AG10803 (cell line): ENCODE measurements at places on chromosomes 5 and 9.
A peak's percentile ranks its signal among the peaks of the same experiment; 100 is the strongest.

GRCh38 chr9:10612641-10613398 lies at the start of gene PTPRD:
PTPRD (minus strand) TSS chr9:10613002.
- peak; percentile 1 for DNase-seq

- DNase-seq, result no peak
Measured at GRCh38 chr5:41763574-41763973, 106.7 kb downstream of the OXCT1 start.

DNA sequence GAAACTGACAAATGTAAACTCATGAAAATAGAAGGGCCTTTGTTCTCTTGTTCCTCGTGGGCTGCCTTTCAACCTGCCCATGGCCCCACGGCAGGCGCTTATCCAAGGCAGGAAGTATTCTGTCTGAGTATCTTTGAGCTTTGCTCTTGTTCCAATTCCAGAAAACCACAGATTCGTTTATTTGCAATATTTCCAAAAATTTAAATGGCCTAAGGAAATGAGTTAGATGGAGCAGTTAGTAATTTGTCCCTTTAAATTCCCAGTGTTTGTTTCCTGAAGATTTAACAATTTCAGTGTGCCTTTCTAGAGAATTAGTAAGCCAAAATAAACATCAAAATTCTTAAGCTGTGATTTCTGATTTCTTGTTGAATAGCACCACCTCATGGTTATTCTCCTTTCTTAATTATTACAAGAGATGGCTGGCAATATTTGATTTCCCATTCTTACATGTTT lies 299.4 kb upstream of the RASA1 start:
- peak; percentile 62 for DNase-seq

- no peak for DNase-seq
Measured at GRCh38 chr5:68932830-68933434, 160.9 kb upstream of the SLC30A5 start.

DNA sequence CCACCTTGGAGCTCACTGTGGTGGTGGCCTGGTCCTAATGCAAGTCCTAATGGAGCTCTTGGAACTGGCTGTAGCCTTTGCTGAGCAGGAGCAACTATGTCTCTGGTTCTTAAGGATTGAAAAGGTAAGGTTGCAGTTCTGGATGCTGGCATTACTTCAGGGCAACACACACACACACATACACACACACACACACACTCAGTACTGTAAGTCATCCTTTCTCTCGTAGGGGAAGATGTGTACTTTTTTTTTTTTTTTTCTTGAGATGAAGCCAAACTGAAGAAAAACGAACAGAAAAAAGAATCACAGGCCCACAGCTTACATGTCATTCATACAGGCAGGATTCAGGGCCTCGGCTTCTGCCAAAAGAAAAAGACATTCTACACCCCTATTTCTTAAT lies 81.1 kb upstream of the RPS23 start:
- DNase-seq, result no peak

- no peak for DNase-seq
Measured at GRCh38 chr5:10746711-10747110, 14.3 kb downstream of the DAP start.

- DNase-seq, result peak; percentile 46
Measured at GRCh38 chr9:100590481-100590880, 12.6 kb downstream of the CAVIN4 start.

DNA sequence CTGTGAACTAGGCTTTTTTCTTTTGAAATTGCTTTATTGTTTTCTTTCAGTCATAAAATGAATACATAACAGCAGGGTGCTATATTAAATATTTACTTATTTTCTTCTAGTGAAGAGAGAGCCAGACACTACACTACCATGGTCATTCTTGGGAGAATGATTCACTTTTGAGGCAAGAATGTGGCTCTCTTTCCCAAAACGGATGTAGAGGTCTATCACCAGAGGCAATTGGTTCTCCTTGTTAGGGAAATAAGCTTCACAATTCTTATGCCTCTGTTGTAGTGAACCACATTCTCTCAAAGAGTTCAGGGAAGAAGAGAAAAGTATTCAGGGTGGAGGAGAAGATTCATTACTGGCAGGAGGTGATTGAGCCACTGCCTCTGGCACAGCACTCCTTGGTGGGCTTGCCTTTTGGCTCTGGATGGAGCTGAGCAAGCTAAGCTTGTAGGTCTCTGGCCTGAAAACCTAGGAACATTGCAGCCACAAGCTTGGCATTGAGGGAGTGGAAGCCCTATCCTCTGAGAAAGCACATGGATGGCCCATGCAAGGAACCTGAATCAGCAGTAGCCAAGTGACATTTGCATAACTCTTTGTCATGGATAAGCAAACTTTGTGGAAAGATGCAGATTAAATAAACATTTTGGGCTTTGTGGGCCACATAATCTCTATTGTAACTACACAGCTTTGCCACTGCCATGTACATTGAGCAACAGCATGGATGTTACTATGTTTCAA lies 179.0 kb upstream of the TNC start:
- DNase-seq, result peak; percentile 60

DNA sequence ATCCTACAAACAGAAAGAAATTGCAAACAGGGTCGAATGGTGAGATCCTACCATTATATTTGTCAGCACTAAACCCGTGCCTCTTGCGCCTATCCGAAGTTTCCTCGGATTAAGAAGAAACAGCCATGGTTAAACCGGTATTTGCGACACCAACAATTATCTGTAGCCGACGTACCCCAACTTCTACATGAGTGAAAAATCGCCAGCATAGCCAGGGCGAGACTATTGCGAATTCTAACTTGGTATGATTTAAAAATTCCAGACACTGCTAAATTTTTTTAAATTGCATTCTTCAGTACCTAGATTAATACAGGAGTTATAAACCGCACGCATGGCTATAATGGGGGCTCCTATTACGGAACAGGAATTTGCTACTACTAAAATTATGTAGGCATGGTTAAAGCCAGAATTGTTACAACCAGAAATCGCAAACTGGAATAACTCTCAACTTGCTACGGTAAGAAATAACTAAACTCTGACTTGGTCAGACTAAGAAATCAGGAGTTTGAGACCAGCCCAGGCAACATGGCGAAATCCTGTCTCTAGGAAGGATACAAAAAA lies 25.3 kb upstream of the ANXA2R start:
- DNase-seq, result peak; percentile 32

DNA sequence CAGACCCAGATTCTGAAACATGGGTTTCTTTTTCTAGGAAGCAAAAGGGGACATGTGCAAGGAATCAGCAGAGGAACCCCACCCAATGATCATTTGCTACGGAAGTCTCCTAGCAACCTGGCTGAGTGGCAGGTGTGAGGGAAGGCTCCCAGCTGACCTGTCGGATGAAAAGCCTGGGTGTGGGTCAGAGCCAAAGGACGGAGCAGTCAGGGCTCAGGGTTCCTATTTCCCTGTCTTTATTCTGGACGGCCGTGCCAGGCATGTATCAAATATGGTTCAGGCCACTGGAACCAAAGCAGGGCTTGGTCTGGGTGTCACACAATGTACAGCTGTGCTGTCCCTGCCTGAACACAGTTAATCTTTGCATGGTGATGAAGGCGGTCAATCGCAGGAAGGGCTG lies 20.1 kb downstream of the STK10 start:
- no peak for DNase-seq

DNA sequence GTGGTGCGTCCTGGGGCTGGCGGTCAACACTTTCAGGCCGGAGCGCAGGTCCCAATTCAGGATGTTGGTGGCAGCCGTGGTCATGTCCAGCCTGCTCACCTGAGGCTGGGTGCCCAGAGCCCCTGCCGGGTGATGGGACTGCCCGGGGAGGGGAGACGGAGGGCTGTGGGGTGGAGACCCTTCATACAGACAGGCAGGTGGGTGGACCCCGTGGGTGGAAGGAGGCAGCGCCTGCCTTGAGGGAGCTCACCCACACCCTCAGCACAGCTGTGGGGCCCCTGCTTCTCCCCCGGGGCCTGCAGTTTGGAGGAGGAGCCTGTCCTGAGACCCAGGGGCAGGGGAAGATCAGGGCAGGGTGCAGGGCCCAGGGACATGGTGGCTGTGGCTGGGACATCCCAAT lies 6.9 kb upstream of the PTGDS start:
- no peak for DNase-seq

DNA sequence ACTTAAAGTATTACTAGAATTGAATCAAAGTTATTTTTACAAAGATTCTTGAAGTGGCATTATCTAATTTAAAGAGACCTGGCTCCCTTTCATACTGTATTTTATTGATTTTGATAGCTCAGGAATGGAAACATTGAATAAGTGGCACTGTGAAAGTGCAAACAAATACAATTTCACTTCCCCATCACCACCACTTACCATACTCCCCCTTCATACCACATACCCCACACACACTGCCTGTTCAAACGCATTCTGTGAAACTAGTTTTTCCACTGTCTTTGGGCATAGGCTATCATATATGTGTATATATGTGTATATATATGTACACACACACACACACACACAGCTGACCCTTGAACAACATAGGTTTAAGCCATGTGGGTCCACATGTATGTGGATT lies 62.1 kb upstream of the ATG10 start:
- no peak for DNase-seq

GRCh38 chr5:97085459-97086181 lies 56.8 kb downstream of the LIX1 start:
- no peak for DNase-seq

GRCh38 chr9:71767163-71767775 lies 1.0 kb downstream of the CEMIP2 start:
- DNase-seq, result no peak

GRCh38 chr9:132241483-132241839 lies 79.6 kb downstream of the NTNG2 start:
- DNase-seq, result no peak

DNA sequence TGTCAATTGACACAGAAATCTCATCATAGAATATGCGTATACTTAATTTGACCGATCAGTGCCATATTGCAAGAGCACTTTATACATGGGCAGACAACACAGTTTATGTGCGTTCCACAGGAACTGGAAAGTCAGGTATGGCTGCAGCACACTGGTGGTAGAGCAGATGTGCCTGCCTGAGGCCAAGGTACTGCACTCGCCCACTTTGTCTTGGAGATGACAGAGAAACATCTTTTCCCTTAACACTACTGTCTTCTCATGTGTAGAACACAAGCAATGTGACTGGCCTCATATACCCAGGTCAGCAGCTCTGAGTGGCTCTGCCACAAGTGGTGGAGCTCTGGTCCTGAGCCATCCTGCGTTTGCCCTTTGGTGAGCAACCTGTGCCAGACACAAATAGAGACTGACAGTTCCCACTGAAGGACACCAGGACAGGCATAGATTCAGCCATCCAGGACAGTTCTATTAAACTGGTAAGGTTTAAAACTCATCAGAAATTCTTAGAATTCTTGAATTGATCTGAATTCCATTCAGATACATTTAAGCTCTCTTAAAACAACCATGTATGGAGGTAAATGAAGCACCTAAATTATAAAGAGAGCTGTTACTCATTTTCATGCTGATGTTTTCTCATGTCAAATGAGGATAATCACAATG lies 21.0 kb upstream of the PPP2CA start:
- no peak for DNase-seq

DNA sequence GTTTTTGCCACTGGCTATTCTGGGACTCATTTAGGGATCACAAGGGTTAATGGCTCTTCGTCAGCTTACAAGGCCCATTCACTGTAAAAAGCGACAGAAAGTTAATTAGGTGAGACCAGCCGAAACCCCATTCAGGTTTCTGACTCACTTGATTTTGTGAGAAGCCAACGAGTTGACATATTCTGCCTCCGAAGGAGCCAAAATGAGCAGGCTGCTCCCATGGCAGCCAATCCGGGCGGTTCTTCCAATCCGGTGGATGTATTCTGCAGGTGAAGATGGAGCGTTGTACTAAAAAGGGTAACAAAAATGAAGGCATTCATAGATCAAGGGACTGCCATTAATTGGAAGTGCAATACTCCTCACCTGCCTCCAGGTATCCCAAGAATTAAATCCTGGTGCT lies 39.7 kb downstream of the DDX31 start:
- DNase-seq, result no peak

DNA sequence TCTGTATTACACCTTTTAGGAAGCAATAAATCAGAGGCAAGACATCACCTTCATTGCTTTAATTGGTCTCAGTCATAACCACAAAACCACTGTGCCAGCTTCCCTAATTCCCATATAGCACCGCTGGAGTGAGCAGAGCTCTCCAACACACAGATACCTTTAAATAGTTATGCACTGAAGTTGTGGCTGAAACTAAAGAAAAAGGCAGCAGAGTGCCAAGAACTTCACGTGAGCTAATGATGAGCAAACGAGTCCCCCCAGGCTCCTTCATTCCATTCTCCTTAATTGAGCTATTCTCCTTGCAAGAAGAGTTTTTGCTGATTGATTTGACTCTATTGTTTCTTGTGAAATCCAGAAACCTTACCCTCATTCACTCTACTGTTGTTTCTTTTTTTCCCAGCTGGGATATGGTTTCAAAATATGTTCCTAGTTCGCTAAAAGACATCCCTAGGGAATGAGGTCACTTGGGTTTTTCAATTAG lies 501.5 kb downstream of the SPATA31D1 start:
- peak; percentile 84 for DNase-seq

DNA sequence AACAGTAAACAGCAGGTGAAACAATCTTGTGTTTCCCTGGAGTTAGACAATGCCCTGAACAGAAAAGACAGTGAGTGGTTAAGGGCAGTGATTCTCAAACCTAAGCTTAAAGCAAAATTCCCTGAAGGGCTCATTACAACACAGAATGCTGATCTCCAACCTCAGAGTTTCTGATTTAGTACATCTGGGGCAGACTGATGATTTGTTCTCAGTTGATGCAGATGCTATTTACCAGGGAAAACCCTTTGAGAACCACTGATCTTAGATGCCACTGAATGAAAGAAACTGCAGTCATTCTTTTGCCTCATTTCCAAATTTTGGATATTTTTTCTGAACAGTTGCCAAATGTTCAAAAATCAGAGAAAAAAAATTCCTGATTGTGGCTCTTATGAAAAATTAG lies 18.7 kb upstream of the ADAM19 start:
- DNase-seq, result peak; percentile 26

DNA sequence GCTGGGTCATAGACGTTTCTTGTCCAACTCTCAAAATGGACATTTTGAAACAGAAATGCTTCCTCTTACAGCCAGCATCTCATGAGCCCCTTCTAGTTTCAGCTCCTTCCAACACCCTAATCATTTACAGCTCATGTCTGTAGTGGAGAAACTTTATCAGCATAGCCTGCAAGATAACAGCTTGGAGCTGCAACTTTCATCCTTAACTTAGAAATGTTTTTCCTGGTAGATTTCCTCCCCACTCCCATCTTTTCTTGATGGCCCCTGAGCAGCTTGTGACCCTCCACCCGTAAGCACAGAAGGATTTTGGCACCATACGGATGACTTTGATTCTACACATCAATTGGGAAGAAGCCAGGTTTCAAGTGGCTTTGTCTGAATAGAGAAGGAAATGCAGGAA lies 53.5 kb upstream of the TGFBR1 start:
- no peak for DNase-seq
